ENCODE measurements at places on chromosomes 4 and X. TPM values are rescaled to one million over a fixed set of nuclear protein-coding genes. Genes with fewer than 3 reads are reported as not detected.
A peak's percentile ranks its signal among the peaks of the same experiment; 100 is the strongest.

Gene CFP
- total RNA-seq, result 24.8 TPM

- no peak for DNase-seq
Measured at GRCh38 chrX:20217271-20217670, 49.4 kb downstream of the RPS6KA3 start.

- DNase-seq, result no peak
Measured at GRCh38 chr4:175772170-175772705, 39.8 kb downstream of the GPM6A start.

GRCh38 chrX:5417381-5417780 is 811.3 kb downstream of the NLGN4X start:
- DNase-seq, result no peak

DNA sequence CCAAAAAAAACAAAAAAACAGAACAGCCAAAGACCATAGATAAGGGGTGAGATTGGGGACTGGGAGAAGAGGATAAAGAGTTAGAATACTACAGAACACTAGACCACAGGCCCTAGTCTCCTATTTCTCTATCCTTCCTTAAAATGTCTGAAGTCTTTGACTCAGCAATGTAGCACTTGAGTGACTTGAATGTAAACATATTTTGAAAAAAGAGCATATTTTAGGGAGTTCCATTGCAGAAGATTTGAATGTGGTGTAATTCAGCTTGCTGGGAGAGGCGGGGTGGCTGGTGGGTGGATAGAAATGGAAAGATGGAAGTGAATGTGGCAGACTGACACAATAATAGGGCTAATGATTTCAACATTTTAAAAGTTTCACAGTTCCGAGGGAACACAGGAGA is 144.9 kb downstream of the CHIC2 start:
- peak; percentile 68 for DNase-seq

Gene PFKFB1
- total RNA-seq, result 0.27 TPM

DNA sequence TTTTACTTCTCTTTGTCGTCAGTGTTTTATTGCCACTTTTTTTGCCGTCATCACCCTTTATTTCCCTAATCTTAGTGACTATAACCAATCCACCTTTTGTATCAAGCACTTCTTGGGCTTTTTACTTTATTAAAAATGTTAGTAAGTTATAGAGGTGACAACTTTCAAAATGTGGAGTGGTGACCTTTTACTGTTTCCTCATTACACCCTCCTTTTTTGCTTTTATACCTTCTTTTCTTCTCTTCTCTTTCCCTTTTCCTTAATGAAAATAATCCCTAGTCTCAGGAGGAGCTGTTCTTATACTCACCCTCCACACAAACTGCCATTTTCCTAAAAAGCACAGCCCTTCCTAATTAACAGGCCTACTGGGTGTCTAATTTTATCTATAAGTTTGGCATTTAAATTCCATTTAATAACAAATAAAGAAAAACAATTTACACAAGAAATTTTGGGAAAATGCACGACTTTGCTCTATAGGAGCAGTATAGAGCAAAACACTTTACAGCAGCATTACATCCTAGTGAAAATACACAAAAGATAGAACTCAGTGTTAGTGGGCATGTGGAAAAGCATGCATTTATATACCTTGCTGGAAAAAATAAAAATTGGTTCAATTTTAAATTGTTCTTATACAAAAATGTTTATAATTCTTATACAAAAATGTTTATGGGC is 27.3 kb downstream of the BBS12 start:
- no peak for DNase-seq

DNA sequence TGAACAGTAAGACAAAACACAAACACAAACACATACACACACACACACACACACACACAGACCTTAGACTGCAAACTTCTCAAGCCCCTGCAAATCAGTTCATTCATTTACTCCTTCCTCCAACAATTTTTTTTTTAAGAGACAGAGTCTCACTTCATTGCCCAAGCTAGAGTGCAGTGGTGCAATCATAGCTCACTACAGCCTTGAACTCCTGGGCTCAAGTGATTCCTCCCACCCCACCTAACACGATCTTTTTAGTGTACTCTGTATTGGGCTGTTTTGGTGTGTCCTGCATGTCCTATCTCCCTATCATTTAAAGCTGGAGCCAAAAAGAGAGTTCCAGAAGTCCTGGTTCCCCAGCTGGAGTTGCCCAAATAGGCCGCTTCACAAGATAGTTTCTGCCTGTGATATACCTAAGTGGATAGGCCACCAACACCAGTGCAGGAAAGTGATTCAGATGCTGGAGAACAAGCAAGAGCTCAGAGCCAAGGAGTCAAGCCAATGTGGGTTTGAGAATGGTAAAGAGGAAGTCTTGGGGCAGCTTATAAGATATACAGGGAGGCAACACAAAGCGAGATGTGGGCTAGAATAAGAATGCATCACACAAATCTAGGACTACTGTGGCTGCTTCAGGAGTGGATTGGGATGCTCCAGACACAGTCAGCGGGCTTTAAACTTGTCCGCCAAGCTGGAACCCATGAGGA is 85.4 kb upstream of the RAPGEF2 start:
- no peak for DNase-seq

DNA sequence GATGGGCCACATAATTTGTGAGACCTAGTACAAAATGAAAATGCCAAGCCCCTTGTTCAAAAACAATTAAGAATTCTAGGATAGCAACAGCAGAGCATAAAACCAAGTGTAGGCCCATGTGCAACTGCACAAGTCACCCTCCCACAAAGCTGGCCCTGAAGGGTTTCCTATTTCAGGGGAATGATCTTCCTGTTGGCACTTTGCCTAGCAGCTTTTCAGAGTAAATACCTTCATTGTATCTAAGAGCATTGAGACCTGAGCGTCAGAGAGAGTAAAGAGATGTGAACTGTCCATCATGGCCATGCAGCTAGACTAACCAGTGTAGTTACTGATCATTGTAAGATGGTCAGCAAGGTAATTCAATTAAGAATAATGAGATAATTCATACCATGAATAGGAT is 113.6 kb downstream of the CNKSR2 start:
- no peak for DNase-seq

Gene NSUN7
- total RNA-seq, result 9.2 TPM

GRCh38 chr4:108556588-108557200 is 63.7 kb upstream of the RPL34 start:
- no peak for DNase-seq

DNA sequence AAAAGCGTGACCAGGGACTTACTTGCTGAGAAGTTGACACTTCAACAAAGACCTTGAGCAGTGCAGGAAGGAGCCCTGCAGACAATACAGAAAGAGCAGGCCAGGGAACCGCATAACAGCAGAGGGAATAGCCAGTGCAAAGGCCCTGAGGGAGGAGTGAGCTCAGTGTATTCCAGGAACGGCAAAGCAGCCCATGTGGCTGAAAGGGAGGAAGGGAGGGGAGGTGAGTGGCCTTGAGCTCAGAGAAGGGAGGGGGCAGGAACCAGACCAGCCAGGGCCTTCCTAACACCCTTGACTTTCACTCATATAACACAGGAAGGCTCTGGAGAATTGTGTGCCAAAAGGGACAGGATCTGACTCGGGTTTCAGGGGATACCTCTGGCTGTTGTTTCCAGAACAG is 112.2 kb downstream of the BCOR start:
- DNase-seq, result no peak

Gene CT45A5
- total RNA-seq, result not detected

DNA sequence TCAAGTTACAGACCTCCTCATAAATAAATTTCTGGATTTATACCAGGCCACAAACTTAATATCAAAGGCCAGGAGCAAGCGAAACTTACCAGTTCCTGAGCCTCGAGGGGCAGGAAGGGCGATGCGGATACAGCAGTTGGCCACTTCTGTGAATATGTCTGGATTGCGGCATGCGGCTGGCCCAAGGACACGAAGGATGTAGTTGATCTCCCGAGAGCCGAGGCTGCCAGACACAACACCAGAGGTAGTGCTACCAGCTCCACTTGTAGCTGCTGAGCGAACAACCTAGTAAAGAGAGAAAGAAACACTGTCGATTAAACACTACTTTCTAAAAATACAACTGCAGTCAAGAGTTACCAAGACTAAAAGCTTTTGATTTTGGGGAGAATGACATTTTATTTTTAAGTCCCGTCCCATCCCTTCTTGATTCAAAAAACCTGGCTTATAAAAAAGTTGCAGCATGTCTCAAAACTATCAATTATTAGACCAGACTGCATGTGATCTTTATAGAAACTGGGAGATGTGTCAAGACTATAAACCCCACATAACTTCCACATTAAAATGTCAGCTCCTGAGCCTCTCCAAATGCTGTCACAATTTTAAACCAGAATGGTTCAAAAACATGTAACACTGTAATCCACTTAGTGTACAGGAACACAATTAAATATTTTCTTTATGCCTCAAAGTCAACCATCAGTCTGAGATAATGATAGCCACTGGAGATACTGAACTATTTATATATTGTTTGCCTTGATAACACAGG is 105.6 kb downstream of the HUWE1 start:
- no peak for DNase-seq

Measured in lower lobe of right lung (tissue), 2 donors.